ENCODE measurements at places on chromosomes 11 and 22.
A peak's percentile ranks its signal among the peaks of the same experiment; 100 is the strongest.

DNA sequence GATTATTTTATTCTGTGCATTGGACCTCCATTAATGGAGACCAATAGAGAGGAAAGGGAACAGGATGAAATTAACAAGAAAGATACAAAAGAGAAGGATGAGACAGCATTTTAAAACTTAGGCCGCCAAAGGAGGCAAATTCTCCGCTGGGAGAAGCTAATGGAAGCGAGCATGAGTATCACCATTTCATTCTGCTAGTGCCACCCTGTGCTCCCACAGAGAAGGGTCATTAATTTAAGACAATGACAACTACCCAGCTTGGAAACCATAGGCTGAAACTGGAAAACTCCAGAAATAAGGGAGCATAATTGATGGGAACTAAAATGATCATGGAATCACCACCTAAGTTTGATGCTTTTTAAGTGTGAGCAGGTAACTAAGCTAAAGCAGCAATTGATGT, 69.2 kb downstream of the SLC36A4 start:
- no peak for DNase-seq

GRCh38 chr22:36285545-36285944, 32.6 kb downstream of the APOL1 start:
- no peak for DNase-seq

DNA sequence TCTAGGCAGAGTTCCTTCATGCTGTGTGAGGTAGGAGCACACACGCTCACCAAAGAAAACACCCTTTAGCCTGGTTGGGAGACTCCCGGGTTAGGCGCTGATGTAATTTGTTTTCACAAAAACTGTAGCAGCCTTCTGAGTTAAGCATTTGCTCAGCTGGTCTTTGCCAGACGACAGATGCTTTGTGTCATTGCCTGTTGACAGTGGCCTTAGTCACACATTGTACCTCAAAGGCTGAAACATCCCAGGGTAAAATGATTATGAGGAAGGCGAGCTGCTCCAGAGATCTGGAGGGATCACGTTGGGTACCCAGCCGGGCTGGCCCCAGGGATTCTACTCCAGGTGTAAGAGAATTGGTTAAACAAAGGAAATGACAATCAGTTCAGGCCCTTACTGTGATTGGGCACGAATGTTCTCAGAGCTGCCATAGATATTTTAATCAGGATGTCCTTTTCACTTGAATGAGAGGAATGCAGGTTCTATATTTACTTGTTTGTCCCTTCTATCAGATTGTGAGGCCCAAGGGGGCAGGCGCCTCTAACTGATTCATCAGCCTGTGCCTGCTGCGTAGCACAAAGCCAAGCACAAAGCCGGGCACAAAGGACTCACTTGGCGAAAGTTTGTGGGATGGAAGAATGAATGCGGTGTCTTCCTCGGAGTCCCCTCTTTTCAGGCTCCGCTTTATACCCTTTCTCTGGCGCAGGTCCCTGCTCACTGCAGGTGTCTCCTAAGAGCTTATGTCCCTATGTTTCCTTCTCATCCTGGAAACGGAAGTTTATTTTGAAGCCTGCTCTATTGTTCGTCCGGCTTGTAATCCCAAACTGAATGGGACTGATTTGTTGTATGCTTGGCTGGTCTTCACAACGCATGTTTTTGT, 47.1 kb downstream of the ADM start:
- DNase-seq, result peak; percentile 74

DNA sequence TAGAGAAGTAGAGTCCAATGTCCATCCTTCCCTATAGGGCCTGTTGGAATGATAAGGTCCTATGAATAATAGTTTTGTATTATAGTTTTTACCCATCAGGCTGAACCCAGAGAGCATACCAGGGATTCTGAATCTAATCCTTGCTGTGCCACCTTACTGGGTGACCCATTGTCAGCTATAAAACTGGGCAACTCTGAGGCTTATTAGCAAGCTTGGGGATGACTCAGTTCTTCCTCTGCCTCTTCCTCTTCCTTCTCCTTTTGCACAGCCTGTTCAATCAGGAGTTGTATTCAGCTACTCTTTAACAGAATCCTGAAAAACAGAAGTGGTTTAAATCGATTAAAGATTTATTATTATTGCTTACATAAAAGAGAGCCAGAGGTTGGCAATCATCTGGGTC, 8.9 kb downstream of the HEPHL1 start:
- no peak for DNase-seq

DNA sequence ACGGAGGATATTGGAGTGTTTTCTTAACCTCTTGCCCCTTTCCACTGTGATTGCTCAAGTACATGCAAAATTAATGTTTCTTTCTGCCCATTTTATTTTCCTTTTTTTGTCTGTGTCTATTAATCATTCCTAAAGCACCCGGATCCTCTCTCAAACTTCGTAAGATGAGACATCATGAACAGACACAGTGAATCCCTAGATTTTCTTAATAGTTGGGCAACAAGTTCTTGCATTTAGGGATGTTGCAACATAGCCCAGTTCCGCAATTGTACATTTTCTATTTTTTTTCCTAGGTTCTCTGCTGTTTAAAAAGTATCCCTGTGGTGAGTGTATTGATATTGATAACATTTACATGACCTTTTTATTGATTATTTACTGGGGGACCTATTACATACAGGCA, 2.9 kb downstream of the FAM111A start:
- DNase-seq, result peak; percentile 59

DNA sequence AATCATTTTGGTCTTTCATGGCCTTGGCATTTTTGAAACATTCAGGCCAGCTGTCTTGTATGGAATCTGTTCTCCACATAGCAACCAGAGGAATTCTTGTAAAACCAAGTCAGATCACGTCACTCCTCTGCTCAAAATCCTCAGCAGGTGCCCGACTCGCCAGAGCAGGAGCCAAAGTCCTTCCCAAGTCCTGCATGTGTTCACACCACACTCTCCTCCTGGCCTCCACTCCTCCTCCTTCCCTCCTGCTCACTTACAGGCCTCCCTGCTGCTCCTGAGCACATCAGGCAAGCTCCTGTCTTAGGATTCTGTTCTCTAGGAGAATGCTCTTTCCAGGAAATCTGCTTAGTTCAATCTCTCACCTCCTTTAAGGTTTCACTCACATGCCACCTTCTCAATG, 6.9 kb upstream of the PSMC3 start:
- no peak for DNase-seq

DNA sequence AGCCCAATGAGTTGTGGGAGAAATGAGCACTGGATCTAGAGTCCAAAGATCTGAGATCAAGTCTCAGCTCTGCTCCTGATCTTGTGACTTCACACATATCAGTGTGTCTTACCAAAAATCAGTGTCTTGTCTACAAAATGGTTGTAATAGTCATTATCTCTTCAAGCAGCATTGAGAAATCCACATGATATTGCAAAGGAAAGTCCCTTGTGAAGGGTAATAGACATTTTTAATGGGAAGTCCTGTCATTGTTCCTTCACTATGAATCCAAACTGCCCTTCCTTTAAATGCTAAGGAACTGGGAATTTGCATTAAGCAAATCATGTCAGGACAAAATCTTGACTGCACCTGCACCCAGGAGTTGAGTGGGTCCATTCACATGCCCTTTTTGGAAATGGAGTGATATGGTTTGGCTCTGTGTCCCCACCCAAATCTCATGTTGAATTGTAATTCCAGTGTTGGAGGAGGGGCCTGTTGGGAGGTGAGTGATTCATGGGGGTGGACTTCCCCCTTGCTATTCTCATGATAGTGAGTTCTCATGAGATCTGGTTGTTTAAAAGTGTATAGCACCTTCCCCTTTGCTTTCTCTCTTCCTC, 51.1 kb downstream of the COMMD9 start:
- DNase-seq, result no peak

GRCh38 chr22:45786726-45787125, 115.1 kb downstream of the ATXN10 start:
- DNase-seq, result no peak

DNA sequence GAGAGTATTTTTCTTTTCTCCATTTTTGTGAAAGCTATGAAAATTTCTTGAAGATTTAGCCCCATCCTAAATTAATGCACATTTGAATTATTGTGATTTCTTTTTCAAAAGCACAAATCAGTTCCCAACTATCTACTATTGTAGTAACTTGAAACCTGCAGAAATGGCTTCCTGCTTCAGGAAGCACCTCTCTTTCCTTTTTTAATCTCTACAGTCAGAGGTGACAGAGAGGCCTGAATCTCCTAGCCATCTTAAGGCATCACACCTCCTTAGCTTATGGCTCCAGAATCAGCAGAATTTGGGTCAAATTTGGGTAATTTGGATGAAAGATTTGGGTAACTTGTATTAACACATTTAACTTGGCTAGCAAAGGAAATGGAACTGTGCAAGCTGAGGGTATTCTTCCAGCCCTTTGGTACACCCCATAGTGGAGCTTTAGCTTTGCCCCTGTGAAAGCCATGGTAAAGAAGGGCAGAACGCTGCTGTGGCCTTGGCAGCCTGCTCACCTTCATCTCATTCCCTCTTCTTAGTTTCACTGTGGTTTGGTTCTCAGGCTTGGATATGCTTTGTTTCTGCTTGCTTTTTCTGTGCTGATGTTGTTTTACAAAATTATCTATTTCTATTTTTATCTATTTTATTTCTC, 16.2 kb downstream of the TBCEL start:
- no peak for DNase-seq

DNA sequence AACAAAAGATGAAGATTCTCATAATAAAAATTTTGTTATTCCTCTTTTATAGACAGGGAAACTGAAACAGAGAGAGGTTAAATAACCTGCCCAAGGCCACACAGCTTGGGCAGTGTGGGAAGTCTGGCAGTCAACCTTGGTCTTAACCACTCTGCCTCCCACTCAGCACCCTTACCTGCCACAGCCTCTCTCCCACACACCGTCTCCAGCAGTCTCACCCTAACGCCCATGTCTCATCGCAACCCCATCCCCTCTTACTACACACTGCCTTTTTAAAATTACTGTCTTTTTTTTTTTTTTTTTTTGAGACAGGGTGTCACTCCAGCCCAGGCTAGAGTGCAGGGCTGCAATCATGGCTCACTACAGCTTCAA, 25.0 kb downstream of the ARRB1 start:
- no peak for DNase-seq

- DNase-seq, result no peak
Measured at GRCh38 chr22:46462726-46463371, 74.6 kb downstream of the CELSR1 start.

- no peak for DNase-seq
Measured at GRCh38 chr11:10780040-10780439, 28.7 kb downstream of the EIF4G2 start.

GRCh38 chr11:122721201-122721963, 65.9 kb downstream of the UBASH3B start:
- DNase-seq, result no peak

- peak; percentile 40 for DNase-seq
Measured at GRCh38 chr11:43736502-43737200, 56.1 kb downstream of the HSD17B12 start.

- DNase-seq, result no peak
Measured at GRCh38 chr11:2146051-2146450, 6.9 kb upstream of the IGF2 start.

DNA sequence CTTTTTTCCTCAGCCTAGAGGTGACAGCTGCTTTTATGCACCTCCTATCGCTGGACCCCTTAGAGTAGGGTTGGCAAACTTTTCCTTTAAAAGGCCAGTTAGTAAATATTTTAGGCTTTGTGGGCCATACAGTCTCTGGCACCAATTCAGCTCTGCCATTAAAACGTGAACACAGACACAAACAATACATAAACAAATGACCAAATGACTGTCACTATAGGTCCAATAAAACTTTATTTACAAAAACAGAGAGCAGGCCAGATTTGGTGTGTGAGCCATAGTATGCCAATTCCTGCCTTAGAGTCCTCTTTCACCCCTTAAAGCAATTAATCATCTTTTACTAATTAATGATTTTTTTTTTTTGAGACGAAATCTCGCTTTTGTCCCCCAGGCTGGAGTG, 61.1 kb upstream of the RPS13 start:
- no peak for DNase-seq

GRCh38 chr22:49703505-49703904, 124.2 kb downstream of the BRD1 start:
- no peak for DNase-seq

DNA sequence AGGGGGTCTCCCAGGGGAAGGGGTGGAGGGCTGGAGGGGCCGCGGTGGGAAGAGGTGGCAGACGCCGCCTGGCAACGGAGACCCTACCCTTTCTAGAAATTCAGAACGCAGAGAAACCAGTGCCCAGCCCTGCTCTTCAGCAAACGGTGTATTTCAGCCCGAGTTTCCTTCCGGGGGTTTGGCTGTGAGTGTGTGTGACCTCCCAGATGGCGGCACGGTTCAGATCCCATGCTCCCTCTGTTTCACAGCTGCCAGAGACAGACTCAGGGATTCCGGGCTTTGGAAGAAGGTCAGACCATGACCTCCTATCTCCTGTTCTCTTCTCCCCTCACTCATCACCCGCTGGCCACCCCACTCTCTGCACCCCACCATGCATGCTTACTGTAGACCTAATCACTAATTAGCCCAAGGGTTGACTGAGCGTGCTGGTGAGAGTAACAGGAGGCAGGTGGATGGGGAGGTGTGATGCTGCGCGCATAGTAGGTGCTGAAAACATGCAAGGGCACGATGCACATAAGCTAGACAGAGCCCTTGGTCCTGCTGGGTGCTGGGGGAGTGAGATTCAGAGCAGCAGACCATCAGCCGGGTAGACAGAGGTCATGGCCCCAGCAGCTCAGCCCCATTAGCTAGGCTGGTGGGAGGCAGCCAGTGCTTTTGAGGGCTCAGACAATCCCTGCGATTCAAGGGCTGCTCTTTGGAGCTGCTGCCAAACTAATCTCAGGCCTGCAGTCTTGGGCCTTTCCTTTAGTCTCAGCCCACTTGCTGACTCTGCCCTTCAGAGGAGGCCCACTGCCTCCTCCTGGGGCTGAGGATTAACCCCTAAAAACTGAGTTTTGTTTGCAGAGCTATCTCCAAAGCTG, 256.5 kb upstream of the CADM1 start:
- DNase-seq, result no peak

DNA sequence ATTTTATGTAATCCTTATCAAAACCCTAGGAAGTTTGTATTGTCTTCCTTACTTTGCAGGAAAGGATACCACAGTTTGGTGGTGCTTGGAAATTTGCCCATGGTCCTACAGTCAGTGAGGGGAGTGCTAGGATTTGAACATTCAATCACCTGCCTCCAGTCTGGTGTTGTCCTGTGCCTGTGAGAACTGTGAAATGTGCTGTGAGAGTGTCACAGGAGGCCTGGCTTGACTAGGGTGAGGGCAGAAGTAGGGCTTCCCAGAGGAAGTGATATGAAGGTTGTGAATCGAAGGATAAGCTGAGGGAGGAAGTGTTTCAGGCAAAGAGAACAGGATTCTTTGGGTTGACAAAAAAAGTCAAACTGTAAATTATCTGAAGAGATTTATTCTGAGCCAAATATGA, 424.4 kb downstream of the TMEM135 start:
- DNase-seq, result no peak

DNA sequence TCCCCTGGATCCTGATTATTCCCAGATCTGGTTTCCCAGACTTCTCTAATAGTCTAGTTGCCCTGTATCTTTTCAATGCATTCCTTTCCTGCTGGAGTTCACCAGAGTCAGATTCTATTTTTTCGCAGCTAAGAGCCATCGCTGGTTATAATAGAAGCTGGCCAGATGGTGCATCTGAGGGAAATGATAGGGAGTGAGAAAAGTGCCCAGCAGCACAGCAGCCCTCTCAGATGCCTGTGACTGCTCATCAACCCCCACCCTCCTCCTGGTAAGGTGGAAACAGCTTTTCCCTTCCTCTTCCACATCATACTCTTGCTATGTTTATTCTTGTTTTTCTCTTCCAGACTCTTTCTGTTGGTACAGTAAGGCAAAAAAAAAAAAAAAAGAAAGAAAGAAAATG, 12.8 kb downstream of the OR8A1 start:
- DNase-seq, result no peak
